ENCODE measurements at places on chromosomes 6 and 20.

GRCh38 chr6:89599727-89600126 is 38.8 kb downstream of the LYRM2 start:
- DNase-seq: no peak

DNA sequence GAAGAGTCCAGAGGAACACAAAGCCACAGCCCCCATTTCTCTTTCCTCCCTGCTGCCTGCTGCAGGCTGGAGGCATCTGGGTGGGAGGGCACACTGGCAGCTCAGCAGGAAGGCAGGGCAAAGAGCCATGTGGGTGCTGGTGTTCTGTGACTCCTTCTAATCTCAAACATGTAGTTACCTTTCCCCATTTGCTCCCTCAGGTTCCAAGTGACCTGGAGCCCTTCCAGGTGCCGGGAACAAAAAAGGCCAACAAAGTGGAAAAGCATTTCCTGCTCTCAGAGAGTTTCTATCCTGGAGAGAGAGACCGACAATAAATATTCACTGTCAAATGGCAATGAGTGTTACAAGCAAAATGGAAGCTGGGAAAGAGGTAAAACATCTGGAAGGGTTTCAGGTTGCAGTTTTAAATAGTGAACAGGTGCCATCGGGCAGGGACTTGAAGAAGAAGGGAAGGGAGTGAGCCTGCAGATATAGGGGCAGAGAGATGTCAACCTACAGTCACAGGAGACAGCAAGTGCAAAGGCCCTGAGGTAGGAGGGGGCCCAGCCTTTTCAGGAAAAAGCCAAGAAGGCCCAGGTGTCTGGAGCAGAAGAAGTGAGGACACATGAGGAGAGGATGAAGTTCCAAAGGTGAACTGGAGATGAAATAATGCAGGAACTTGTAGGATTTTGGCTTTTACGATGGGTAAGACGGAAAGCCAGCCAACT is 43.6 kb upstream of the IYD start:
- no peak for DNase-seq

DNA sequence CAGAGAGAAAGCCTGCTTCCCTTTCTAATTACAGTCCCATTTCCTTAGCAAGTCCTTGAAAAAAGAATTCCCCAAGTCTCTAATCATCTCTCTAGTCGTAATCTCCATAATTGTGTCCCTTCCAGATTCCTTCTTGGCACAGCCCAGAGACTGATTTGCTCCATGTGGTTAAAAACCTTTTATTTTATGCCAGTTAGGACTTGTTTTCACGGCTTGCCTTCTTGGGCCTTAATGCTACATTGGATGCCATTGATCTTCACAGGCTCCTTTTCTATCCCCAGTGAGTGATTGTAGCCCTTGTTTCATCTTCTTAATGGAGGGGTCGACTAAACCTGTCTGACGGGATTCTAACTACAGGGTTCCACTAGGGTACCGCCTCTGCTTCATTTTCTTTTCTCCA is 650.6 kb upstream of the ARID1B start:
- no peak for DNase-seq

DNA sequence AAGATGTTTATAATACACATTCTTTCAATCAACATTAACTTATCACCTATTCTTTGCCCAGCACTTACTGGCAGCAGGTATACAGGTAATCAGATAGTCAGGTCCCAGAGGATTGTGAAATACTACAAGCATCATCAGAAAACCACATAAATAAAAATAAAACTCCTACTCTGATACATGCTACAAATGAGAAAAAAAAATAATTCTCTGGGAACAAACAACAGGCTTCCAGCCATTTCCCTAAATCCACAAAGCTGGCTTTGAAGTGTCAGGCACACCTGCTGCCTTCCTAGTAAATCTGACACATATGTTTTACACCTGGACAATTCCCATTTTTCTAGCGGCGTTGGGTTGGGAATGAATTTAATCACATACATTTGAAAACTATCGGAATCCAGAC is 384.5 kb upstream of the CDH4 start:
- DNase-seq: no peak

DNA sequence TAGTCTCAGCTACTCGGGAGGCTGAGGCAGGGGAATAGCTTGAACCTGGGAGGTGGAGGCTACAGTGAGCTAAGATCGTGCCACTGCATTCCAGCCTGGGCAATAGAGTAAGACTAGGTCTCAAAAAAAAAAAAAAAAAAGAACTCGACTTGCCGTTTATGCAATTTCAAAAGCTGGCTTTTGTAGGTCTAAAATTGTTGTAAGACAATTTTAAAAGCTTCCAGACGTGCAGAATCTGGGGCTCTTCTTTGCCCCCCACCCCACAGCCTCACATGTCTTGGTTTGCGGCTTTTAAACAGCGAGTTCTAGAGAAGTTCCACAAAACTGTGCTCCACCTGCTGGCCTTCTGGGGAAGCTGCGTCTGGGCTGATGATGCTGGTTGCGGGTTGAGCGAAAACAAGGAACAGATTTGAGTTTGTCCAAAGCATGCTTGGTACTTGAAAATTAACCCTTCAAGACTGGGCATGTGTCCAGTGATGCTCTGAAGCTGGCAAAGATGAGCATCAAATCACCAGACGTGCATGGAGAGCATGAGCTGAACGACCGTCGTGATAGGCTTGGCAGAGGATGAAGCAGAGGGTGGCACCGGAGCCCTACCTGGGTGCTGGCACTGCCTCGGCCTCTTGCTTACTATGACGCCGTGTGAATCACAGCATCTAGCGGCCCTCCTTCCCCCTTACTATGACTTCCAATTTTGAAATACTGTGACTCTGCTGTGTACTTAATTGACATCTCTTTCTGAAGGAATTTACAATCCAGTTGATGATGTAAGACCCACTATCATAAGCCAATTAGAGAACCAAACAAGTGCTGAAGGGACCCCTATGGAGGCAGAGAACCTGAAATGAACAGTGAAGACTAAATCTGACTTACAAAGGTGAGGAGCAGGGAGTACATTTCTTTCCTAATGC is 171.4 kb downstream of the GMPR start:
- peak; percentile 39 for DNase-seq

DNA sequence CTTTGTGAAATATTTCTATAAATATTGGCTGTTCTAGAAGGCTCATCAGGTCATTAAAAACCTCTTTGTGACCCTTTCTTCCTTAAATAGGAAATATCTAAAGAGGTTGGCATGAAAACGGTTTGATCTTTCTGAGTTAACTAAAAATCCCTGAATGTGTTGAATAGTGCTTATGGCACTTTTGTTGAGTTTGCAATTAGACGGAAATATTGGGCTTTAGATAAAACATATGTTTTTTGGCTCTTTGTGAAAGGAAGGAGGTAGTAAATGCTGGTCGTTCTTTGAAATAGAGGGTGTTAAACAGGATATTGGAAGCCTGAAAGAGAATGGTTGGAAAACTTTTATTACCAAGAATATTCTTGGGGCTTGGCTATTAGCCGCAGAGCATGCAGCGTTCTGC is 163.0 kb downstream of the ARID1B start:
- DNase-seq: no peak
